CD4-positive, alpha-beta memory T cell (primary cell): ENCODE measurements at places on chromosomes 7 and 10. TPM values are rescaled to one million over a fixed set of nuclear protein-coding genes. Genes with fewer than 3 reads are reported as not detected.

PIP gene
- polyA plus RNA-seq, result not detected

CRPPA gene
- 0.87 TPM for polyA plus RNA-seq

PTF1A gene
- not detected for polyA plus RNA-seq

- no peak for DNase-seq
Observed at GRCh38 chr7:21128062-21128817, 299.6 kb upstream of the SP4 start.

- DNase-seq, result no peak
Observed at GRCh38 chr7:20085086-20085485, 132.1 kb downstream of the MACC1 start.

DNA sequence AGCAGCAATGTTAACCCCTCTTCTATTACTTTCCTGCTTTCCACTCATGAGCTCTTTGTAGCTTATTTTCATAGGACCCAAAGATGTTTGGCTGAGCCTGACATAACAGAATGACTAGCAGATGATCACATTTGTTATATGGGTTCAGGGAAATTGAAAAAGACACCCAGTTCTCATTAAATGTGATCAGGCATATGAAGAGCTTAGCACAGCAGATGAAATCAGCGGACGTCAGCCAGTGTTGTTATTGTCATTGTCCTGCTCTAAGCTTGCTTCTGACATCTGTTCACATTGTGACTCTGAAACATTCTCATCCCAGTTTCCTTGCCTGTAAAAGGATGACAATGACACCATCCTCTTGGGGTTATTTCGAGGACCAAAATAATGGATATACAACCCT is 43.5 kb downstream of the FAM241B start:
- no peak for DNase-seq

DNA sequence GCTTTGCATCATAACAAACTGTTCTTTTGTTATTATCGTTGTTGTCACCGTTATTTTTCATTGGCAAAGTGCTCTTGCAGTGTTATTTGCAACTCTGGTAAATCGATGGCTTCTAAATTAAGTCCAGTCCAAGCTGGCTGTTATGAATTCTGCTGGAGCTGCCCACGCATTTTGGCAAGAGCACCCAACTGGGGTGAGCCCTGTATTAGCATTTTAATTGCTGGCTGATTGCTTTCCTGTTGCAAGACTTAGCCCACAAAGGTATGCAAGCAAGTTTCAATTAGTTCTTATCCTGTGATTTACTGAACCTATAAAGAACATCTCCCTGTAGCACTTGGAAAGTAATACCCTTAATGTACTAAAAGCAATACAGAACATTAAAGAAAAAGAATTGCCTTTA is 226.8 kb downstream of the ACTR3B start:
- no peak for DNase-seq

DNA sequence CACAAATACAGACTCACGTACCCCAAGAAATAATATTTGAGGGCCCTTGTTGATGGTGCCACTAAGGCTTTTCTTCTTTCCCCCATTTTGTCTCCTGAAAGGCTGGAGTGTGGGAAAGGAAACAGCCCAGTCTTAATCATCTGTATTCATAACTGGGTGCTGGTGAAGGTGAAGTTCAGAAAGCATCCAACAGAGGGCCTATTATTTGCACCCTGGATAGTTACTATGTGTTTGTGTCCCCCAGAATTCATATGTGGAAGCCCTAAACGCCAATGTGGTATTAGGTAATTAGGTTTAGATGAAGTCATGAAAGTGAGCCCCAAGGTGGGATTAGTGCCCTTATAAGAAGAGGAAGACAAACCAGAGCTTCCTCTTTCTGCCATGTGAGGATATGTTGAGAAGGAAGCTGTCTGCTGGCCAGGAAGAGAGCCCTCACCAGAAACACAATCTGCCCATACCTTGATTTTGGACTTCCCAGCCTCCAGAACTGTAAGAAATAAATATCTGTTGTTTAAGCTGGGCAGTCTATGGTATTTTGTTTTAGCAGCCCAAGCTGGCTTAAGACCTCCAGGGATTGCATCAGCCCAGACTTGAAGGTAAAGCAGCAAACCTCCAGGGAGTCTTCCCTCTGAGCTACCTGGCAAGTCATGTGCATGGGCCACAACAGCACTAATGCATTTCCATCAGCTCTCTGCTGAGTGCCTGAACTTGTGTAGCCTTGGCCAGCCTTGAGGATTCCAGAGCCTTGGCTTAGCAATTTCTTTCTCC is 90.0 kb upstream of the ADRB1 start:
- no peak for DNase-seq
